H1 (cell line): ENCODE measurements at places on chromosomes 11 and 22.

- no peaks in the 10 kb centered on the region for H3K27me3 ChIP-seq
- no peak overlapping the region; the same call in 1 of the 2 replicates for H3K4me3 ChIP-seq
- peak; percentile 57 for DNase-seq
These were observed 41.8 kb downstream of the TST start for GRCh38 chr22:36977401-36977861.

- no peak overlapping the region for H3K27ac ChIP-seq
- no peaks in the 10 kb centered on the region for H3K36me3 ChIP-seq
- H3K4me3 ChIP-seq = no peak overlapping the region
- H3K4me1 ChIP-seq = no peaks in the 10 kb centered on the region
These were observed 22.0 kb downstream of the TEF start for GRCh38 chr22:41403532-41404318.

- no peaks in the 10 kb centered on the region for H3K4me1 ChIP-seq
- no peak for DNase-seq
- H3K4me3 ChIP-seq = no peak overlapping the region
- H3K27me3 ChIP-seq = no peaks in the 10 kb centered on the region
- H3K36me3 ChIP-seq = no peaks in the 10 kb centered on the region
These were observed 51.5 kb downstream of the FAM181B start for GRCh38 chr11:82682003-82682751.

GRCh38 chr11:130580372-130580771 lies 131.9 kb downstream of the ADAMTS15 start:
- H3K4me1 ChIP-seq = peaks cover 13% of the 10 kb centered on the region
- H3K4me3 ChIP-seq = no peak overlapping the region
- H3K27me3 ChIP-seq = no peaks in the 10 kb centered on the region
- DNase-seq = peak; percentile 59

DNA sequence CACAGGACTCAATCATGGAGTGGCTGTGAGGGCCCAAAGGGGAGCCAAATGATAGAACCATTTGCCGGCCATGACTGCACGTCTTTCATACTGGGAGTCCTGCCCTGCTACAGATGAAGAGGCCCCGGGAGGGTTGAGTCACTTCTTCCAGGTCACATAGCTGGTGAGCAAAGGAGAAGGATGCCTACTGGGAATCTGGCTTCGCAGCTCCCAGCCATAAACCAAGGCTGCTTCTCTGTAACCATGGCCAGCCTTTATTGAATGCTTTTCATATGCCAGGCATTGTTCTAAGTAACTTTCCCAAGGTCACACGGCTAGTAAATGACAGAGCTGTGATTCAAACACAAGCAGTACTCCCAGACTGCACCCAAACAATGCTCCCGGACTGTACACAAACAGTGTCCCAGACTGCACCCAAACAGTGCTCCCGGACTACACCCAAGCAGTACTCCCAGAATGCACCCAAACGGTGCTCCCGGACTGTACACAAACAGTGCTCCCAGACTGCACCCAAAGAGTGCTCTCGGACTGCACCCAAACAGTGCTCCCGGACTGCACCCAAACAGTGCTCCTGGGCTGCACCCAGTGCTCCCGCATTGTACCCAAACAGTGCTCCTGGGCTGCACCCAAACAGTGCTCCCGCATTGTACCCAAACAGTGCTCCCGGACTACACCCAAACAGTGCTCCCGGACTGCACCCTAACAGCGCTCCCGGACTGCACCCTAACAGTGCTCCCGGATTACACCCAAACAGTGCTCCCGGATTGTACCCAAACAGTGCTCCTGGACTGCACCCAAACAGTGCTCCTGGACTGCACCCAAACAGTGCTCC lies 89.8 kb downstream of the FBXO7 start:
- no peak overlapping the region for H3K27ac ChIP-seq
- no peak overlapping the region for H3K4me3 ChIP-seq
- no peak for DNase-seq
- H3K4me1 ChIP-seq = no peaks in the 10 kb centered on the region
- H3K27me3 ChIP-seq = no peaks in the 10 kb centered on the region; the same call in 1 of the 2 replicates
